GM12891 (cell line): ENCODE measurements at places on chromosomes 16 and 17.

- no peak for DNase-seq
Observed at GRCh38 chr16:54121539-54122295, 164.9 kb downstream of the IRX3 start.

- DNase-seq = no peak
Observed at GRCh38 chr16:62639890-62640289, 603.7 kb upstream of the CDH8 start.

GRCh38 chr16:15460601-15461000, 26.2 kb downstream of the BMERB1 start:
- no peak for DNase-seq

GRCh38 chr17:2449486-2449885, 48.6 kb upstream of the MNT start:
- no peak for DNase-seq

DNA sequence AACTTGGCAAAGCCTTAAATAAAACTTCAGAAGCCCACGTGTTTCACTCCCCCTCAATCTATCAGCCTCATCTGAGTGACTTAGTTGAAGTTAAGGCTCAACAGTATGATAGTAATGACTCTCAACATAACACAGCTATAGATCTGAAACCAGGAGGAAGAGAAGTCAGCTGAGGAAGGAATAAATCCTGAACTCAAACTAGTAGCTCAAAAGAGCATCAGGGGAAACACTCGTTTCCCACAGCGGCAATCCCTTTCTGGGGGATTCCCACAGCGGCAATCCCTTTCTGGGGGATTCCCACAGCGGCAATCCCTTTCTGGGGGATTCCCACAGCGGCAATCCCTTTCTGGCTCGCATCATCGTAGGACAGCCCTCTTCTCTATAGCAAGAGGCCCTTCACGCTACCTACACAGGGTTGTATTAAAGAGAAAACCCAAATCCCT, 56.8 kb downstream of the ZZEF1 start:
- DNase-seq = no peak

DNA sequence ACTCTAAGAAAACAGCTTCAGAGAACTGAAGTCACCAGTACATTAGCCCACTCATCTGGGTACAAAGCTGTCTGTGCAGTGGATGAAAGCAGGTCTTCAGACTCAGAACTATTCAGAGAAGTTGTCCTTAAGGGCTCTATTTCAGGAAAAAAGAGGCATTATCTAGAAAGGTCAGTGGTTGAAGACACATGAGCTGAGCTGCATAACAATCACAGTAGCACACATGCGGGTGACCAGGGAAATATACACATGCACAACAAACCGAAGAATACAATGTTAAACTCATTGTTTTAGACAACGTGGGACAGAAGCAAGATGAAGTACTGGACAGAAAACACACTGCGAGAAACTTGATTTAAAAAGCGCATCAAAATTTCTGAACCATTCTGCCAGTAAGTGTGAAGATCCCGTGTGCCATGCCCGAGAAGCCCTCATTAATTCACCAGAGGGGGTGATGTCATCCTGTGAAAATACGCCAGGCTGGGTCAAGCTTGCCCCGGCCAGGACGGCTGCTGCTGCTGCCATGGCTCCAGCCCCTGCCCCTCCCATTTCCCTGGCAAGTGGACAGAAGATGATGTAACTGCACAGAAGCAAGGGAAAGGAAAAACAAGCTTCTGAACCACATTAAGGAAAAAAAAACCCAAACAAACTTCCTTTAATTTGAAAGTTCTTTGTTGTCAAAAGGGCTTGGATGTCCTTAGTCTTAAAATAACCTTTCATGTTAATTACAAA, 10.1 kb downstream of the DYNC1LI2 start:
- DNase-seq = no peak

- DNase-seq = no peak
Observed at GRCh38 chr17:44914698-44915271, 515 bp downstream of the GFAP start.
